ENCODE measurements at places on chromosomes 3 and 15. TPM values are rescaled to one million over a fixed set of nuclear protein-coding genes. Genes with fewer than 3 reads are reported as not detected.

DNA sequence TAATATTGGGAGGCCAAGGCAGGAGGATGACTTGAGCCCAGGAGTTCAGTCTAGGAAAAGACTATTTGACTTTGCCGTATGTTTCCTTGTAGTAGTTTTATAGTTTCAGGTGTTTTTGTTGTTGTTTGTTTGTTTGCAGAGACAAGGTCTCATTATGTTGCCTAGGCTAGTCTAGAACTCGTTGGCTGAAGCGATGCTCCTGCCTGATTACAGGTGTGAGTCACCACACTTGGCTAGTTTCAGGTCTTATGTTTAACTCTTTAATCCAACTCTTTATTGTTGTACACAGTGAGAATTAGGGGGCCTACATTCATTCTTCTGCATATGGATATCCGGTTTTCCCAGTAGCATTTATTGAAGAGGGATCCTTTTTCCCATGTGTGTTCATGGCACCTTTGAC lies 32.0 kb downstream of the FAIM start:
- no peak for DNase-seq

DNA sequence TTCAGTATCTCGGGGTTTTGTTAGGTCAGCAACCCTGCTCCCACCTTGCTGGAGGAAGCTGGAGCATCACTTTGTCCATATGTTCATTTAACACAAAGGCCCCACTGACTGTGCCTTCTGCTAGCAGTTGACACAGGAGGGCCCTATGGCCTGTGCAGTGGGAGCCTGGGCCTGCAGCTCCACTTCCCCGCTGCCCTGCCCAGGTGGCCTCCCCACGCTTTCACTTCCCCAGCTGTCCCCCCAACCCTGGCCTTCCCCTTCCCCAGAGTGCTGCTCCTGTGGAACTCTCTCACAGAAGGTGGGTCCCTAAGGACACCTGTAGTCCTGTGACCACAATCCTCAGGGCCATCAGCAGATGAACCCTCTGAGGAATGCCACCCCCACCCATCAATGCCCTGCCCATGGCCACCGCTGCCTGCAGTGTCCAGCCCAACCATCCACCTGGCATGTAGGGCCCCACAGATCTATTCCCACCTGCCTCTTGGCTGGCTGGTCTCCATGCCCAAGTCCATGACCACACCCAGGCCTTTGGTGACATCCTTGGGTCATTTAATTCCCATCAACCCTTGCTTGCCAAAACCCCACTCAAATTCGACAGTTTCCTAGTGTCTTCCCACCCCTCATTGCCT lies 13.5 kb downstream of the TBC1D21 start:
- DNase-seq, result no peak

DNA sequence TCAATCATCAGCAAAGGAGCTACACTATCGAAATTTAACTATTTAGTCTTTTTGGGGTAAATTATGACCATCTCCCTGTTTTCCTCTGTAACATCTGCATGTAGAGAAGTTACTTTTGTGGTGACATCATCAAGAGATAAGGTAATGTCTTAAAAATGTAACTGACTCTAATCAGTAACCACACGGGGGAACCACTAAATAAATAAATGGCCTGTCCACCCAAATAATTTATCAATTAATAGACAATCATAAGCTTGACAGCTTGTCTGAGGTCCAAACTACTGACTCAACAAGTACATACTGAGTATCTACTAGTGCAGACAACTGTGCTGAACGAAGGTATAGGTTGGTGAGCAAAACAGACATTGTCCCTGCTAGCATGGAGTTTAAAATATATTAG lies 219.3 kb downstream of the SLC9A9 start:
- no peak for DNase-seq

GRCh38 chr3:38805765-38806386 lies 10.1 kb downstream of the SCN10A start:
- peak; percentile 87 for DNase-seq

GRCh38 chr3:164864454-164864853 lies 213.8 kb downstream of the SI start:
- DNase-seq, result no peak

DNA sequence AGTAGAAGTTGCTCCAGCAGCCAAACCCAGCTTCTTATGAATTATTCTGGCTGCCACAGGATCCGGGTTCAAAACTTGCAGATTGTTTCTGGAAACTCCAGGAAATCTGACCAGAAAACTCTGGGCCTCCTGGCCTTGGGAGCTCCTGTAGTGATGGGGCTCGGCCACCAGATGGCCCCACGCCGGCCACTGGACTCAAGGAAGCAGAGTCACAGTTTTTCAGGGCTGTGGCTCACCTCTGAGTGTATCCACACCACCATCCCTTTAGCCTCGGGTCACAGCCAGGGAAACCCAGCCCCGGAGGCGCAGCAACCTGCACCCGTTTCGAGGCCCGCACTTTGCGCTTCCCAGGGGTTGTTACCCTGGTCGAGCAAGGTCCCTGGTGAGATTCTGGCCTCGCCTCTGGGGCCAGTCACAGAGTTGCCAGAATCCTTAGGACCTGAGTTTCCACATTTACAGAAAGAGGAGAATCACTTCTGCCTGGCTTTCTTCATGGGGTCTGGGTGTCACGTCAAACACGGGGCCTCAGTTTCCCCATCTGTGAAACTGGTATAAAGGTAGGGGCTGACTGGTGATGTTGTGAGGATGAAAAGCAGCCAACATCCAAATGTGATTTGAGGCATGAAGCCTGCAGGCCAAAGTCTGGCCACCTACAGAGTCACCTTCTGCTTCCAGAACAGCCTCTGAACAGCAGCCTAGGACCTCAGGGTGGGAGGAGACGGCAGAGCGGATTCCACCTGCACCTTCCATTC lies 53.5 kb upstream of the LCTL start:
- peak; percentile 85 for DNase-seq

The AMT gene
- 4.5 TPM for total RNA-seq

GRCh38 chr3:74273091-74273490 lies 341.4 kb downstream of the CNTN3 start:
- peak; percentile 46 for DNase-seq

GRCh38 chr3:24363242-24363641 lies 131.4 kb downstream of the THRB start:
- DNase-seq, result peak; percentile 54

- no peak for DNase-seq
These were observed 393.3 kb downstream of the TBC1D5 start for GRCh38 chr3:17349093-17349492.

The ACTC1 gene
- 1.8 TPM for total RNA-seq

DNA sequence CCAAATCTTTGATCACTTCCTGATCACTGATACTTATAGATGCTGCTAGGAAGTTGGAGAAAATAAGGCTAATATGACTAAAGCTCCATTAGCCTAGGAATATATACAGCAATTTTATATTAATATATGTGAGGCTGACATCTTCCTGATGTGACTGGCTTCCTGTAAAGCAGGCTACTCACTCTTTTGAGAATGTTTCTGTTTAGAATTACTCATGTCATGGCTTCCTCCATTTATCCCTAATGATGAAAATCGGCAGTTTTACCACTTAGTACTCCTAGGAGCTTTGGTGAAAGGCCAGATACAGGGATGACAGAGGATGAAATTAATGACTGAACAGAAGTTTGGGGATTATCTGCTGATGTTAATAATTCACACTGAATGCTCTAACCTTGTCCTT lies 3.9 kb upstream of the MAP1A start:
- no peak for DNase-seq

DNA sequence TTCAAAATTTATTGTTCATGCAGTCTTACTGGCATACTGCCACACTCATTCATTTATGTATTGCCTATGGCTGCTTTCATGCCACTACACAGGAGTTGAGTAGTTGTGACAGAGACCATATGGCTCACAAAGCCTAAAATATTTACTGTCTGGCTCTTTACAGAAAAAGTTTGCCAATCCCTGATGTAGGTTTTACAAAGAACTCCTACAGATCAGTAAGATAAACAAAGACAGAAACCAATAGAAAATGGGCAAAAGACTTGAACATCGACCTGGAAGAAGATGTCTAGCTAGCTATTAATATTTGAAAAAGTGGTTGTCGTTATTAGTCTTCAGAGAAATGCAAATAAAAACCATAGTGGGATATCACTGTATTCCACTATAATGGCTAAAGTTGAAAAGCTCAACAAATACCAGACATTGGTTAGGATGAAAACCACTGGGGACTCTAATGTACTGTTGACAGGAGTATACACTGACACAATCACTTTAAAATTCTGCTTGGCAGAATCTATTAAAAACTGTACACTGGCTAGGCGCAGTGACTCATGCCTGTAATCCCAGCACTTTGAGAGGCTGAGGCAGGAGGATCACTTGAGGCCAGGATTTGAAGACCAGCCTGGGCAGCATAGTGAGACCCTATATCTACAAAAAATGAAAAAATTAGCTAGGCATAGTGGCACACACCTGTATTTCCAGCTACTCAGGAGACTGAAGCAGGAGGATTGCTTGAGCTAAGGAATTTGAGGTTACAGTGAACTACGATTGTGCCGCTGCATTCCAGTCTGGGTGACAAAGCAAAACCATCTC lies 87.7 kb downstream of the NEO1 start:
- DNase-seq, result peak; percentile 26

- no peak for DNase-seq
These were observed 197.0 kb downstream of the KLF13 start for GRCh38 chr15:31523655-31524049.

The HHATL gene
- total RNA-seq, result not detected

DNA sequence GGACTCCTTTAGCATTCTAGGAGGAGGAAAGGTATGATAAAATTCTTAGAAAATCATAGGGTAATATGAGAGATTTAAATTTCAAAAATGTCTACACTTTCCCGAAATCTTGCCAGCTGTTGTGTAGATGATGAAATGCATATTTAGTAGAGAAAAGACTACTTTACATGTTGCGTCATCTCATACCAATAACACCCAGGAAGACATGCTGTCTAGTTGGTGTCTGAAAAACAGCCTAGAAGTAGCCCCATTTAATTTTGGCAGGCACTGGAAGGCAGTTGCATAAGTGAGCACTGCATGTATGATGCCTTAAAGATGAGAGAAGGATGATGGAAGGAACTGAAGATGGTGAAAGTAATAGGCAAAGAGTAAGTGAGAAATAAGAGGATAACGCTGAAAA lies 310.5 kb upstream of the TPM1 start:
- no peak for DNase-seq

The PLA2G4F gene
- total RNA-seq, result 12.9 TPM

Data from stomach (tissue), 19 donors.